ENCODE measurements at places on chromosomes 4 and X.

DNA sequence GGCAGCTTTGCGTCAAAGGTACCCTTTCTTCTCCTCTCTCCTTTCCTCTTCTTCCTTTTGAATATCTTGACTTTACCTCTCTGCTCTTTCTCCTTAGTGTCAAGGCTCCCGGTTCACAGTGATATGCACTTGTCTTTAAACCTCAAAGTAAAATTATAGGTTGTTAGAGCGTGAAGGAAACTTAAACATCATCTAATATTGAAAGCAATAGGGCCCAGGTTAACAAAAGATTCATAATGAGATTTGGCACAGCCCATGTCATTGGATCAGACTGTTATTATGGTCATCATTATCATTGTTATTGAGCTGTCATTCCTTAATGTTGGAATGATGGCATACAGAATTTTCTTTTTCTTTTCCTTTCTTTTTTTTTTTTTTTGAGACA is 32.5 kb downstream of the FTHL17 start:
- no peak for DNase-seq

GRCh38 chr4:17218786-17219185 is 293.1 kb downstream of the QDPR start:
- DNase-seq = no peak

- no peak for DNase-seq
Observed at GRCh38 chr4:86934147-86934770, 552 bp upstream of the AFF1 start.

DNA sequence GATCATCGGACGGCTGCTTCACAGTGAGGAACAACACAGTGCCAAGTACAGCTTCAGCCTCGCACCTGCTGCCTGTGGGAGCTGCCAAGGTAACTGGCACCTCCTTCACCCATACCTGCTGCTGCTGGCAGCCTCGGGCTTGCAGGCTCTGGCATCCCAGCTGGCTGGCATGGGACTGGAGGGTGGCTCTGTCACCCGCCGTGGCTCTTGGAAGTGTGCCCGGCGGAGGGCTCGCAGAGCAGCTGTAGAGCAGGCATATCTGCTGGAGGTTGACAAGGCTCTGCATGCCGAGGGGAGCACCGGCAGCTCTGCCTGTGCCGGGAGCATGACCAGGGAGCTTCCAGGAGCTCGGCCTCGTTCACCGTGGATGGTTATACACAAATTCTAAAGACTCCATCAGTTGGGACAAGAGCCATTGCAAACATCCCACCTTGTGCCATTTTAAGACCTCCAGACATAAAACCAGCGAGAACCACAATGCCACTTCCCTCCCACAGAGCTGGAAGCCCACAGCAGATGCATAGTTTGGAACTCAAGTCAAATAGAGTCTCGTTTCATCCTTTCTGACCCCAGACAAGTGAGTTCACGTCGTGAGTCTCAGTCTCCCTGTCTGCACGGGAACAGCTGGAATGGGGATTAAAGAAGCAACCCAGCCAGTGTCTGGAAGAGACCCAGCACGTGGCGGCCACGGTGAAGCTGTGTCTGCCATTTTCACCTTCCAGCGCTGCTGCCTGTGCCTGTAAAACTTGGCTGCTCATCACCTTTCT is 84.3 kb upstream of the PSAPL1 start:
- no peak for DNase-seq

DNA sequence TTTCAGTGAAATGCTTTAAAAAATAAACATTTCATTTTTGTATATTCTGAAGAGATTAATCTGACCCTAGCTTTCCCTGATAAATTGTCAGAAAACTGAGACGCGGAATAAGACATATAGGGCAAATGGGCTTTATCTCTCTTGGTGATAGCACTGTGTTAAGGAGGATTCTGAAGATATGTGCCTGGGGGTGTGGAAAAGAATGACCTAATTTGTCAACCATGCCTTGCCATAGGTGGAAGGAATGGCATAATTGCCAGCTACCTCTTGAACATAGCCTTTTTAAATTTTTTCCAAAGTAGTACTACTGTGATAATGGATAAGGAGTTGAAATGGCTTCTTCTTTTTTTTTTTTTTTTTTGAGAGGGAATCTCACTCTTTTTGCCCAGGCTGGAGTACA is 11.7 kb downstream of the JADE1 start:
- DNase-seq = no peak

DNA sequence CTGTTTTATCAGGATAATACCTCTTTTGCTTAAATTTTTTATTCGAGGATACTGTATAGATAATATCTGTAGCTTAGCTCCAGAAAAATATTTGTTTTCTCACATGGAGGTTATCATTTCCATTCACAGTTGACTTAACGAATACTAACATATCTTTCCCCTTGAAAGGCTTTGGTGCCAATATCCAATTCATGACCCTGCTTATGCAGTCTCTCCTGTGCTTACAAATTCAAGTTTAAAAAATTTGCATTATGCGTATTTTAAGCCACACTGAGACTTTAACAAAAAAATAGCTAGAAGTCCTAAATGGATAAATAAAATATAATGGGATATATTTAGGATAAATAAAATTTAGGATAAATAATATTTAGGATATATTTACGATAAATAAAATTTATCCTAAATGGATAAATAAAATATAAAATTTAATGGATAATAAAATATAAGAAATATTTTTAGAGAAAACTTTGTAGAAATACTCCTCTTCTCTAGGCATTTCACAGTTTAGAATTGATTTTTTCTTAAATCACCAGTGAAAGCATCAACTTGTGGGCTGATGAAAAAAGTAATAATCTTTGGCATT is 22.5 kb downstream of the GUCY1B1 start:
- no peak for DNase-seq

- no peak for DNase-seq
Observed at GRCh38 chrX:106670631-106671030, 55.9 kb upstream of the RNF128 start.

GRCh38 chr4:81466841-81467671 is 4.7 kb downstream of the RASGEF1B start:
- DNase-seq = peak; percentile 91

- DNase-seq = no peak
Observed at GRCh38 chr4:73401412-73401811, 2.7 kb upstream of the ALB start.

DNA sequence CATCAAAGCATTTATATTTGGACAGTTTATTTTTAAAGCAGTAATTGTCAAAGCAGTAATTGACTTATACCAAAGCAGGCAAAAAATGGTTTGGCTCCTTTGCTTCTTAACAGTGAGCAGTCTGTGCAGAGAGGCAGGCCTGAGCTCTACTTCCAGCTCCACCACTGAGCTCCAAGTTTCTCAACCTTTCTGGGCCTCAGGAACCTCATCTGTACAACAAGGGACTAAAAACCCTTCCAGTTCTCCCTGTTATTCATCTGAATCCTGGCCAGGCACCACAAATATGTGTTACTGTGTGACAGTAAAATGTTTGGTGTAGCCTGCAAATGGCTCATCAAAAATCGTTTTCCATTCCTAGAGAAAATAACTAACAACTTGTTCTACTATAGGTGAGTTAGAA is 88.7 kb upstream of the TTC29 start:
- DNase-seq = no peak

DNA sequence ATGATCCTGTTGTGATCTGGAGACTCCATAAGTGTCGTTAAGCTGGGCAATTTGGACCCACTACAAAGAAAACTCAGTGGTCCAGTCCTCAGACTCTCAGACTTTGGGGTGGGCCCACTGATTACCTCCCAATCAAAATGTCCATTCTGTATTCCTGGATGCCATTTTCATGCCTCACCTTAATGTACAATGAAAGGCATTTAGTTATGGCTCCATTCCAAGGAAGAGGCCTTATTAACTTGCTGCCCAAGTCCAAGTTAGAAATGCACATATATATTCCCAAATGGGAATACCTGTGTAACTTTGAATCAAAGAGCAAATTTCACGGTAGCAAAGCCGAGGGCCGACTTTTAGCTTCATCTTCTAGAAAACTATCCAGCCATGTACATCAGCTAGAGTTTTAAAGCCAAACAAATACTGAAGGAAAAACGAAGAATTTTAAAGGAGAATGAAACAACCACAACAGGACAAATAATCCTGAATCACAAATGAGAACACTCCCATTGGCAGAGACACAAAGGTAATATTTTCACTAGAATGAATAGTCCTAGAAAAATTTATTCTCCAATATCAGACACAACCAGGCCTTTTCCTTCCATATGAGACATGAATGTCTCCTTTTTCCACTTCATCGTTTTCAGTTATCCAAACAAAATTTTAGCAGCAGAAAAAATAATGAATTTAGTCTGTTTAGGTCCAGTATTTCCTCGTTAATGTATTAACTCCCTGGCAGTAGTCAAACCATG is 63.7 kb upstream of the HHIP start:
- no peak for DNase-seq

DNA sequence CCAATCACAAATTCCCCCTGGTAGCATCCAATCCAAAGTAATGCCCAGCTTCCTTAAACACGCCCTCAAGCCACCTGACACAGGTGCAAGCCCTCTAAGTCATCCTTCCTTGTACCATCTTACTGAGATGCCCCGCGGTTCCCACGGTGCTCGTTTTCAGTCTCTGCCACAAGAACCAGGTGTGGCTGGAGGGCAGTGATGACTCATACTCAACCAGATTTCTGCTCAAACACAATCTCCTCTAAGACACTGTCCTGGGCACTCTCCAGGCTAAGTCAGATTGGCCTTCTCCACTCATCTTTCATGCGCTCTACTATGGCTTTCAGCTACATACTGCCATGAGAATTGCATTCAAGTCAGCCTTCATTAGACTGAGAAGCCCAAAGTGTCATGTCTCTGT is 3.5 kb downstream of the SH3KBP1 start:
- peak; percentile 64 for DNase-seq

- DNase-seq = no peak
Observed at GRCh38 chr4:8703857-8704495, 111.4 kb downstream of the CPZ start.
